ENCODE measurements at places on chromosomes 12 and 14.

DNA sequence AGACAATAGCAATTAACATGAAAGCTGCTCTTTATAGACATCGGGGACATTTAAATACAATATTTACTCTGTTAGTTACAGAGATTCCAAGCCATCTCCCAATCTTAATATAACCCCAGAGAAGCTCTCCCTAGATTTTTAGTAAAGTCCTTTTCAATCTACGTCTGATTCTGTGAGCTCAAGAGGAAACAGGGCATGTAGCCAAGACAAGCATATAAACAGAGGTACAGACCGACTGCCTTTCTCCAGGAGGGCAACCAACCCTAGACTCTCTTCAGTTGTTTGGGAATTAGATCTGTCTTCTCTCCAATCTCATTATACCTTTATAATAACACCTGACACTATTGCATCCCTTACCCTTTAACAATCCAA is 57.4 kb downstream of the TMTC1 start:
- no peak for ATAC-seq

GRCh38 chr12:72272091-72272661 is at the start of gene TRHDE:
TSS of gene TRHDE (plus strand) at chr12:72272370. CDS start at chr12:72272644, 274 bp downstream.
- no peak for ATAC-seq

- no peak for ATAC-seq
These were observed 109.4 kb upstream of the MYL2 start for GRCh38 chr12:111029732-111030131.

DNA sequence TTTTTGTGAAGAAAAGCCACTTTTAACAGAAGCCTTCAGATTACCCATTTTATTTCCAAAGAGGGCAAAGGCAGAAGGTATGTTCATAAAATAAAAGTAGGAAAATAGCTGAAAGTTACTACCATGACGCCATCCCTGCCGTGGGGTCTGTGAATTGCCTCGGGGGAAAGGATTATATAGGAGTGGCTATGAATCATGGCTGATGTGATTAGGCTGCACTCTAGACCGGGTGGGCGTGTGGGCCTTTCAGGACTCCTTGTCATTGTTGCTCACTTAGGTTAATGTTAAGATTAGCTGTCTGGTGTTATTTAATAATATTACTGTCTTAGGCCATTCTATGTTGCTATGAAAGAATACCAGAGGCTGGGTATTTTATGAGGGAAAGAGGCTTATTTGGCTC is 195.5 kb downstream of the EGLN3 start:
- ATAC-seq, result no peak

GRCh38 chr14:75690010-75690409 is 29.0 kb downstream of the TTLL5 start:
- ATAC-seq, result no peak

GRCh38 chr12:65497660-65498059 is 219.2 kb downstream of the MSRB3 start:
- ATAC-seq, result no peak

GRCh38 chr14:61893371-61893940 is 131.2 kb downstream of the SNAPC1 start:
- no peak for ATAC-seq

DNA sequence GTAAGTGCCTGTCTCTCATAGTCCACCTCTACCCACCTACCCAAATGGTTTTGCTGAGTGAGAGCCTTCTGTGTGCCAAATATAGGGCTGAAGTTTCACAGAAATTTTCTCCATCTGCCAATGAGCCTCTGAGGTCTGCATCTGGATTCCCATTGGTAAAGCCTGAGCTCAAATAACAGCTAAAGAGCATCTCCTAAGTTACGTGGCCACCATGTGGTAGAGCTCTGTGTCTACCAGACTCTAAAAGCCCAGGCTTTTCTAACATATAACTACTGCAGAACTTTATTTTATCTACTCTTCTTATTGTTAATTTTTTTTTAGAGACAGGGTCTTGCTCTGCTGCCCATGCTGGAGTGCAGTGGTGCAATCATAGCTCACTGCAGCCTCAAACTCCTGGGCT is 16.0 kb downstream of the AMDHD1 start:
- no peak for ATAC-seq

DNA sequence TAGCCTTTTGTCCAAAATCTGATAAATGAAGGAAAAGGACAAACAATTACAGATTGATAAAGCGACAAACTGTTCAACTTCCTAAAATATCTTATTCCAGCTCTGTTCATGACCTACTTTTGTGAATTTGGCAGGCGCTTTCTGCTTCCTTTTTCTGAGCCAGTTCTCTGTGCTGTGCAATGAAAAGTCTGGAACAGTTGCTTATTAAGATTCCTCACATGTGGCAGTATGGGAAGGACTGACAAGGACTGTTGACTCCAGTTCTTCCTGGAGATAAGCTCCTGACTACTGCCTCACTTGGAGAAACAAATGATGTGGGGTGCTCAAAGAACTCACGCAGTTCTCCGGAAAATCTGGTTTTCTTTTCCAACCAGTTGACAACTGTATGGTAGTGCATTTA is 58.3 kb upstream of the ANP32D start:
- no peak for ATAC-seq

GRCh38 chr12:94145191-94145983 is 3.0 kb upstream of the PLXNC1 start:
- ATAC-seq, result no peak

DNA sequence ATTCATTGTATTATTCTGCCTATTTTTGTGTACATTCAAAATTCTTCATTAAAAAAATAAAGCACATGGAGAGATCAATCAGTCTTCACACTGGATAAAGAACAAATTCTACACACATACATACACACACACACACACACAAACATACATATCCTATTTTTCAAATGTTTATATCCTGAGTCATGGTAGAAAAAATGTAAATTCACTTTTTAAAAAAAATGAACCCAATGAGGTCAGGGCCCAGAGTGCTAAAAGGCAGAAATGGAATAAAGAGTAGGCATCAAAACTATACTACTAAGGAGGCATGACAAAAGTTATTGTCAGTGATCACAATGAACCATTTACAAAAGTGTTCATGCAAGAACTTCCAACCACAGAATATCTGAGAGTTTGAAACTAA is 17.3 kb downstream of the GALC start:
- ATAC-seq, result no peak

DNA sequence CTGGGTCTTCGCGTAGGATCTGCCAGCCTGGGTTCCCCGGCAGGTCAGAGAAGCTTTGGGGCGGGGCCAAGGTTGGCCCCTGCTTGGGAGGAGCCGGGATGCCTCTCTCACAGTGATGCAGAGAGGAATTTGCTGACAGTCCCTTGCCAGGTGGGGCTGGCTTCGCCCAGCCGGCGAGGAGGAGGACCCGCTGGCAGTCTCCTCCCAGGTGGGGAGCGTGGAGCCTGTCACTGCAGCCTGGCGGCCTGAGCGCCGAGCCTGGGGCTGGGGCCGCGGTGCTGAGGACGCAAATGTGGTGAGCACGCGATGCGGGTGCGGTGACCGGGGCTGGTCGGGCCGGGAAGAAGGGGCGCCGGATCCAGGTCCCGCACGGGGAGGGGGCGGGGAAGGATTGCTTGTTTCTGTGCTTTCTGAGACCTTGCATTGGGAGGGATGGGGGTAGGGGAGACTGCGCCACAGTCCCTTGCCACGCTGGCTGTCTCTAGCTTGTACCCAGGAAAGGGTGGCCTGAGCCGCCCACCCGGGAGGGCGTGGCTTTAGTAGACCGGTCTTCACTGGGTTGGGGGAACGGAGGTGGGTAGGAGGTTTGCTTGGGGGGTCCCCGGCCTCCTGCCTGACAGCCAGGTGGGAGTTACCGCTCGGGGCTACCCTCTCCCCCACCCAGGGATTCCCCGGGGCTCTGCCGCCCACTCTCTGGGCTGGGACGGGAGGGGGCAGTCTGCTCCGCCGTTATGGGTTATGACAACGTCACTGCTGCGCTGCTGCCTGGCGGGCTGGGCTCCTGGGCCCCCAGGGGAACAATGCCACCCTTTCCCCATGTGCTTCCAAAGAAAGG is at the start of gene TMEM63C:
Gene TMEM63C (plus strand): TSS at position 196 of the 835 bp plus-strand sequence. CDS start 37,016 bp downstream, outside the sequence.
- ATAC-seq, result peak; percentile 77

GRCh38 chr14:23030936-23031335 is 3.8 kb downstream of the PSMB5 start:
- ATAC-seq, result no peak

GRCh38 chr14:39712293-39712999 is 280.2 kb upstream of the FBXO33 start:
- ATAC-seq, result no peak

- ATAC-seq, result no peak
These were observed 58.2 kb upstream of the FLRT2 start for GRCh38 chr14:85471744-85472143.

DNA sequence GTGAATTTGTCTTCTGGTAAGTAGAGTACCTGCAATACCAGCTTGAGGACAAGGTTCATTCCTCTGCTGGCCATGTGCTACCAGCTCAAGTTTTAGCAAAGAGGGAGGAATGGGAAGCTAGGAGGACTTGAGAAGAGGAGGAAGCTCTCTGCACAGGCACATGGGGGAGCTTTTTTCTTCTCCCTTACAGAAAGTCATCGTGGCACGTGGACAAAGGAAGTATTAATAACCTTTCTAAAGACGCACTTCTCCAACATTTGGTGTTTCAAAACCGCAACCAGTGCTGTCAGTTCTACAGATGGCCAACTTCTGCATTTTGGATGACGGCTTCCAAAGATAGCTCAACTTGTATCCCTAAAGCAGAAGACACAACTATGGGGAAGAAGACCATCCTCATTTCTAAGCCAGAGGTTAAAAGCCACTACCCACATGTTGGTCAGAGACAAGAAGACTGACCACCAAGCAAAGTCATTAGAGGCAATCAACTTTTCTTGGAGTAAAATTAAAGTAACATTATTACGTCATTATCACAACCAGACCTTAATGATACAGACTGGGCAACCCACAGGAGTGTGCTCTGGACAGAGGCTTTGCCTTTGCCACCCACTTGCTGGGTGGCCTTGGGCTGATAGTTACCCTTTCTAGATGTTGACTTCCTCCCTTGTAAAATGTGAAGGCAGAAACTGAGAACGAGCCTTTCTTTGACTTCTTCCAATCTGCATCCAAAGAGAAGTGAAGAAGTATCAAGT is 12.3 kb upstream of the TMED10 start:
- ATAC-seq, result peak; percentile 21

DNA sequence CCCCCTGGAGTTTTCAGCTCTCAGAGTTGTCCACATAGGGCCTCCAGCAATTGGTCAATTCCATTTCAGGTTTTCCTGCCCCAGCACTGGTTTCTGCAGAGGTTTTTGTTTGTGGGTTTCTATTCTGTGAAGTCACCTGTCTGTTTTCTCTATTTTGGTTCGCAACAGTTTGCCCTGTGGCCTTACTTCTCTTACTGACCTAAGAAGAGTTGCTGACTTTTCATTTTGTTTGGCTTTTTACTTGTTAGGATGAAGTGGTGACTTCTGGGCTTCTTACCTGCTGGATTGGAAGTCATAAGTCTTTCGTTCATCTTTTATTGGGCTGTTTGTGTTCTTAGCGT is 196.4 kb upstream of the PARP11 start:
- ATAC-seq, result no peak

GRCh38 chr12:59329462-59329861 is 266.4 kb upstream of the SLC16A7 start:
- ATAC-seq, result no peak

- no peak for ATAC-seq
These were observed 1.2 kb downstream of the KLHDC2 start for GRCh38 chr14:49769171-49769570.

- ATAC-seq, result no peak
These were observed 845 bp downstream of the L3HYPDH start for GRCh38 chr14:59483363-59483762.

- ATAC-seq, result no peak
These were observed 29.7 kb downstream of the NOS1 start for GRCh38 chr12:117331691-117332090.

DNA sequence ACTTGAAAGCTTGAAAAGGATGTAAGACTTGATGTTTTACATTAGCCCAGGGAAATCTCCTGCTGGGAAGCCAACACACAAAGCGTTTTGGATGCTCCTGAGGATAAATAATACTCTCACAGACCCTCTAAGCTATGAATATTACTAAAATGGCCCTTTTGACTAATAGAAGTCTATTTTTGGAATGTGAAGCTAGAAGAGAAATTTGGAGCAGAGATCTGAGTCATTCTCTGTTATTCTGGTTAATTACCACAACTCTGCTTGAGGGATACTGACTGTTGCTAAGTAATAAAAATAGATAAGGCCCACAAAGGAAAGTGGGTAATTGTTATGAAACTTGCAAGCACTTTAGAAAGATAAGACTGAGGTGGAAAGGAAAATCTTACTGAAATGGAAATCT is 346.2 kb upstream of the STXBP6 start:
- no peak for ATAC-seq

GRCh38 chr12:91335699-91336098 is 153.1 kb upstream of the DCN start:
- no peak for ATAC-seq

GRCh38 chr12:110234331-110234751 is 46.7 kb upstream of the ATP2A2 start:
- no peak for ATAC-seq

- no peak for ATAC-seq
These were observed 162.7 kb downstream of the ZFP36L1 start for GRCh38 chr14:68630081-68630571.

DNA sequence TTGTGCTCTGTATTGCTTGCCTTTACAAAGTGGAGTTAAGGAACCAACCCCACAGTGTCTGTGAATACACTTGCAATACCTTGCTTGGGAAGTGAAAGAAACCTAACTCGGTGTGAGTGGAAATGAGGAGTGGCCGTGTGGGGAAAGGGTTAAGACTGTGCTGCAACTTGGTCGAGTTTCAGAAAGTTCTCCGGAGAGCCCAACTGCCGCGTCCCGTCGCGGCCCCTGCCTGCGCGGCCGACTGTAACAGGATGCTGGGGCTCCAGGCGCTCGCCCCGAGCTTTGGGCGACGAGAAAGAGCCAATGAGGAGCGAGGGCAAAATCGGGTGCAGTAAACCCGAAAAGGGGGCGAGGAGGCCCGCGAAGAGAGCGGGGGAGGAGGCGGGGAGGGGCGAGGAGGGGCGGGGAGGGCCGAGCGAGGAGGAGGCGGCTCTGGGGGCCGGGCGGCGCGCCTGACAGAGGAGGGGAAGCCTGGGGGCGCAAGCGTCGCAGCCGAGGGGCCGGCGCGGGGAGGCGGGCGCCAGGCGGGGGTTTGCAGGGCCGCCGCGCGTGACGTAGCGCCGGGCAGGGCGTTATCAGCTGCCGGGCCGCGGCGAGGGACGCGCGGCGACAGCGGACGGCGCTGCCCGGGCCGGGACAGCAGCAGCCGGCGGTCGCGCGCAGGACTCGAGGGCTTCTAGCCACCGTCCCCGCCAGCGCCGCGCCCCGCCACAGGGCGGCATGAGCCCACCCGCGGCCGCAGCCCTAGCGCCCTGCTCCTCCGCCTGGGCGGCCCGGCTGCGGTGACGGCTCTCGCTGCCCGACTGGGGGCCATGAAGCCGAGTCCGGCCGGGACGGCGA is at the start of gene DACT1:
Gene DACT1 (plus strand): TSS at position 572 of the 840 bp plus-strand sequence. CDS start 241 bp downstream, at position 813.
- peak; percentile 56 for ATAC-seq

DNA sequence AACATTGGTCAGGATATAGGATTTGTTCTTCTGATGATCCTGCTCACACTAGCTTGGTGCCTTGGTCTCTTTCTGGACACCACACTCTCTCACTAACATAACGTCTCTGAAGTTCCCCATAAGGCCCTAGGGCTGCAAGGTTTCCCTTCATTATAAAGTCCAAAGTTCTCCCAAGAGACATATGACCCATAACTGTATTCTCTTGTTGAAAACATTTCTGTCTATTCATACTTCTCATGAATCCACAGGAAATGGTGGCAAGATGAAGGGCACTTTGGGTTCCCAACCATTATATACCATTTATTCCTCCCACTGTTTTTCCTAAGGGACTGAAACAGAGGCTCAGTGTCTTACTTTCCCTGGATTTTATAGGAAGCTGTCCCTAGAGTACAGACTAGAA is 37.1 kb upstream of the KITLG start:
- no peak for ATAC-seq
